ENCODE measurements at places on chromosomes 2 and 18. TPM values are rescaled to one million over a fixed set of nuclear protein-coding genes. Genes with fewer than 3 reads are reported as not detected.

DNA sequence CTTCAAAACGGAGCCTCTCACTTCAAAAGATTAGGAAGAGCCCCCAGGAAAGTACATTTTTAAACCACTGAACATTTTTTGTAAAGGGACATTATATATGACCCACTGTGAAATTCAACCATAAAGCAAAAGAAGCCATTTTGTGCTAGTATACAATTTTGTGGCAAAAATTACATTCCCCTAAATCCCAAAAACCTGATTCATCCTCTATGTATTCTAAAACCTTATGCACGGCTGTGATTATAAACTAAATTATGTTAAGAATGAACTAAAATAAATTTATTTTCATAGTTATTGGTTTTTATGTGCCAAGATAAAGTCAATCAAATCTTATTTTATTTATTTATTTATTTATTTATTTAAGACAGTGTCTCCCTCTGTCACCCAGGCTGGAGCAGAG lies 48.5 kb downstream of the RTN4 start:
- DNase-seq: no peak

- DNase-seq: no peak
These were observed 806.8 kb downstream of the PLCL1 start for GRCh38 chr2:198611201-198611600.

GRCh38 chr2:137202318-137202717 lies 437.0 kb downstream of the THSD7B start:
- DNase-seq: no peak

DNA sequence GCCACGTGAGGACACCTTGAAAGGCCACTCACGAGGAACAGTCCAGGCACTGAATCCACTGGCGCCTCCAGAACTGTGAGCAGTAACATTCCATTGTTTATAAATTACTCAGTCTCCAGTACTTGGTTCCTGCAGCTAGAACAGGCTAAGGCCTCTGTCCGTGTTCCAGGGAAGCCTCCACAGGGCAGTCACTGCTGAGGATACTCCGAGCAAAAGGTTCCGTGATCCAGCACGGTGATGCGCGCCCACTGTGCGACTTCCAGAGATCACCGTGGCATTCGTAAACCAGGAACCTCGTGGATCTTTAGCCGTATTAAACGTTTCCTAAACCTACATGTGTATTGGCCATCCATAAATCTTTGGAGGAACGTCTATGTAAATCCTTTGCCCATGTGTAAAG lies 51.5 kb upstream of the SALL3 start:
- DNase-seq: no peak

Gene POTEI
- total RNA-seq: 0.10 TPM

All from skin of body (tissue), 3 donors.